ENCODE measurements at places on chromosomes 12 and 14.
A peak's percentile ranks its signal among the peaks of the same experiment; 100 is the strongest.

- no peak for DNase-seq
Measured at GRCh38 chr14:101197595-101198397, 294.3 kb upstream of the RTL1 start.

DNA sequence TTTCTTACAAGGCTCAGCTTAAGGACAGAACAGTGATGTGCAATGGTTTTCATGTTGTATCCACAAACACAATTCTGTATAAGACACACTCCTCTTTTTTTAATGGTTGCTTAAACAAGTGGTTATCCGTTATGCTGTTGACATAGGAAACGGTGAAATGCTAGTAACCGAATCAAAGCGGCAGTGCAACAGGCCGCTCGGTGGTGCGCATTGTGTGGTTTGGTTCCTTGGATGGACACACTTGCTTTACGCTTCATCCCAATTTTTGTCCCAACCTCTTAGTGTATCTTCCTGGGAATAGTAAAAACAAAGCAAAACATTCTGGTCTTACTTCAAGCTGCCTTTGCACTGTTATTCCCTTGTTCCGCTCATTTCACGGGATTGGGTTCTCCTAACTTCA is 650 bp upstream of the PTGER2 start:
- no peak for DNase-seq

GRCh38 chr12:127150956-127151355 is 1116.0 kb upstream of the TMEM132C start:
- DNase-seq, result no peak

DNA sequence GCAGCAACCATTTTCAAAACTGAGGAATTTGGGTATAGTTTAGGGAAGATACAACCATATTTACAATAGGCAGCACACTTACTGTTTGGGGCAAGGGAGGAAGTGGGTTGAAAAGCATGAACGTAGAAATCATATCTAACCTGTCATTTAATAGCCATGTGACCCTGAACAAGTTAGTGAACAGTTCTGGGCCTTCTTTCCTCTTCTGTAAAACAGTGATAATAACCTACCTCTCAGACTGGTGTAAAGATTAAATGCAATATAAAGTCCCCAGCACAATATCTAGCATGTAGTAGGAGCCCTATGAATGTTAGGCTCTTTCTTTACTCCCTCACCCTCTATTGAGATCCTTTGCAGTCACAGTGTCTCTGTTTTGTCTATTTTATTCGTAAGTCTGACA is 33.5 kb downstream of the A2ML1 start:
- no peak for DNase-seq

DNA sequence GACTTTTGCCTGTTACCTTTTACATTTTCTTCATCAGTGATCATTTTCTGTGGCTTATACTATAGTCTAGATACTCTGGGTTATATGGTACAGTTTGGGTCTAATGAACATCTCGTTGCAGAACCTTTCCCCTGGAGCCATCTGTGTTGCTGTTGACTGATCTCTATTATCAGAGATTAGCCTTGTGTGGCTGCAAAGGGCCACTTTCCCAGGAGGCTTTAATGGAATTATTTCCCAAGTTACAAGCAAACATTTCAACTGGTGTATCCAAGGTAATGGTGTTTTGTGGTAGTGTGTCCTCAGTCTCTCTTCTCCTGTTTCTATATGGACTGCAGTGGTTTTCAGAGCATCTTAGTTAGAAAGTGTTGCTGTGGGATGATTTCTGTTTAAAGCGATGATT is 25.9 kb downstream of the UTP20 start:
- no peak for DNase-seq

- no peak for DNase-seq
Measured at GRCh38 chr14:35343702-35344101, 51.5 kb downstream of the PSMA6 start.

- DNase-seq, result no peak
Measured at GRCh38 chr14:91983588-91983987, 36.1 kb upstream of the FBLN5 start.

- no peak for DNase-seq
Measured at GRCh38 chr14:94823556-94824341, 53.8 kb upstream of the GSC start.

DNA sequence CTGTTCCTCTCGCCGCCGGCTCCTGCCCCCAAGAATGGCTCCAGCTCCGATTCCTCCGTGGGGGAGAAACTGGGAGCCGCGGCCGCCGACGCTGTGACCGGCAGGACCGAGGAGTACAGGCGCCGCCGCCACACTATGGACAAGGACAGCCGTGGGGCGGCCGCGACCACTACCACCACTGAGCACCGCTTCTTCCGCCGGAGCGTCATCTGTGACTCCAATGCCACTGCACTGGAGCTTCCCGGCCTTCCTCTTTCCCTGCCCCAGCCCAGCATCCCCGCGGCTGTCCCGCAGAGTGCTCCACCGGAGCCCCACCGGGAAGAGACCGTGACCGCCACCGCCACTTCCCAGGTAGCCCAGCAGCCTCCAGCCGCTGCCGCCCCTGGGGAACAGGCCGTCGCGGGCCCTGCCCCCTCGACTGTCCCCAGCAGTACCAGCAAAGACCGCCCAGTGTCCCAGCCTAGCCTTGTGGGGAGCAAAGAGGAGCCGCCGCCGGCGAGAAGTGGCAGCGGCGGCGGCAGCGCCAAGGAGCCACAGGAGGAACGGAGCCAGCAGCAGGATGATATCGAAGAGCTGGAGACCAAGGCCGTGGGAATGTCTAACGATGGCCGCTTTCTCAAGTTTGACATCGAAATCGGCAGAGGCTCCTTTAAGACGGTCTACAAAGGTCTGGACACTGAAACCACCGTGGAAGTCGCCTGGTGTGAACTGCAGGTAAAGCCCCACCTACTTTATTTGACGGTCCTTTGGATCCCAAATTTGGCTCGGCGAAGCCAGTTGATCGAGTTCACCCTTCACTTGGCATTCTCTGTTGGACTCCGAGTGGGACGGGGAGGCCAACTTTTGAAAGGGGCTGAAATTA is 1.5 kb downstream of the WNK1 start:
- no peak for DNase-seq

- DNase-seq, result no peak
Measured at GRCh38 chr12:110281549-110282299, 677 bp downstream of the ATP2A2 start.

DNA sequence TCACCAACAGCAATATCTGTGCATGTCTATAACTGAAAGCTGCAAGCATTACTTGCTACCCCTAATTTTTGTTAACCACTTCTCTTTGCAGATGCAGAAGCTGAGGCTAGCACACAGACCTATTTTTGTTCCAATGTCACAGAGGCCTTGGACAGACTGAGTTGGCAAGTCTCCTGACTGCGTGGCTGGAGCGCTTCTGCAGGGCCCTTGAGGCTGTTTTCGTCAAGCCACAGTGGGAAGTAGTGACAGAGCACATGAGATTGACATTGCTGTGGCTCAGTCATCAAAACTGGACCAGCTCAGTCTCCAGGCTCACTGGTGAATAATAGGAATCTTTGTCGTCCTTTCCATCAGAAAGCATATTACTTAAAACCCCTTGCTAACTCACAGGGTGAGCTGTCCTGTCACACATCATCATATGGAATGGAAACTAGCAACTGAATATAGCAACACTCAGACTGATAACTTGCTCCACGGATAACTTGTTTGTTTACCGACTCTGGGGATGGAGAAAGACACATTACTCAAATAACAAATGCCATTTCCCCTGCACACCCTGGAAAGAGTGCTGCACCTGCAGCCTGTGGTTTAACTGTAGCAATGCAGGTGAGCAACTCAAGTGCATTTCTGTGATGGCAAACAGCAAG is 43.6 kb upstream of the DDX11 start:
- no peak for DNase-seq

- no peak for DNase-seq
Measured at GRCh38 chr12:911191-911826, 38.2 kb downstream of the RAD52 start.

GRCh38 chr14:50109342-50109741 is 7.0 kb downstream of the VCPKMT start:
- DNase-seq, result no peak

- DNase-seq, result no peak
Measured at GRCh38 chr12:133130808-133131128, 341 bp downstream of the ZNF10 start.

GRCh38 chr12:68870011-68870410 is 62.0 kb downstream of the MDM2 start:
- DNase-seq, result no peak

DNA sequence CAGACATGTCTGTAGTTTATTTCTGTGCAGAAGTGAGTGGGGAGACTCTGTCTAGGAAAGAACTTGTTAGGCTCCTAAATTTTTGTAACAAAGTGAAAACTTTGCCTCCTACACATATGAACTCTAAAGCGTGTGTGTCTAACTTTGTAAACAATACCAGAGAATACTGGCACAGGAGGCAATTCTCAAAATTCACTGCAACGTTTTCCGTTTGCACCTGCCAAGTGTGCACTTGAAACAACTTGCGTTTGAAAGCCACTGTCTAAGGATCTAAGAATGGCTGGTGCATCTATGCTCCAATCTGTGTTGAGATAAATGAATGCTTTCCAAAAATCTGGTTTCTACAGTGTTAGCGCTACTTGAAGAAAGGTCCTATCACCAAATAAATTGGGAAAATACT is 15.3 kb downstream of the GRIP1 start:
- no peak for DNase-seq

GRCh38 chr14:90652626-90653025 is 163.6 kb downstream of the TTC7B start:
- no peak for DNase-seq

- DNase-seq, result no peak
Measured at GRCh38 chr14:98896449-98896848, 375.5 kb downstream of the BCL11B start.

DNA sequence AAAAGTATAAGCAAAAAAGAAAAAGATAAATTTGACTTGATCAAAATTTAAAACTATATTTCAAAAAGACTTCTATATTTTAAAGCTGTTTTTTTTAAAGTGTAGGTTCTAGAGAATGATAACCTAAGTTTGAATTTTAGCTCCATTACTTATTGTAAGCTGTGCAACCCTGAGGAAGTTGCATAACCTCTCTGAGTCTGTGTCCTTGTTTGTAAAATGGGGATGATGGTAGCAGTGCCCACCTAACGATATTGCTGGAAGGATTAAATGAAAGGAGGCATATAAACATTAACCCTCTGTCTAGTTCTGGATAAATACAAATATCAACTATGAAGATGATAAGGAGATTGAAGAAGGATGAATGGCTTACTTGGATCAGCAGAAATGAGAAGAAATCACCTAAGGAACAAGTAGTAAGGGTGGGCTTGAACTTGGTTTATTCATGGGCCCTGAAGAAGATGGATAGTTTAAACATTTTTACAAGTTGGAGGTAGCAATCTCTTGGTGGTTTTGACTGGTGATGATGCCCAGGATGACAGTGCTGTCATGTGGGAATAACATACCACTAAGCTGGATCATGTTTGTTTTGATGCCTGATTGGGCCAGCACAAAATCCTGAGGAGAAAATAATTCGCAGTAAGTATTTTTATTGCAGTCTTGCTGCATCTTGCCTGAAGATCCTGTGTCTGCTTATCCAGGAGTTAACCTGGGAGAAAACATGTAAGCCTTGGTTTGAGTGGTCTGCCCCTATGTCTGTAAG is 35.0 kb downstream of the TXNRD1 start:
- DNase-seq, result no peak

DNA sequence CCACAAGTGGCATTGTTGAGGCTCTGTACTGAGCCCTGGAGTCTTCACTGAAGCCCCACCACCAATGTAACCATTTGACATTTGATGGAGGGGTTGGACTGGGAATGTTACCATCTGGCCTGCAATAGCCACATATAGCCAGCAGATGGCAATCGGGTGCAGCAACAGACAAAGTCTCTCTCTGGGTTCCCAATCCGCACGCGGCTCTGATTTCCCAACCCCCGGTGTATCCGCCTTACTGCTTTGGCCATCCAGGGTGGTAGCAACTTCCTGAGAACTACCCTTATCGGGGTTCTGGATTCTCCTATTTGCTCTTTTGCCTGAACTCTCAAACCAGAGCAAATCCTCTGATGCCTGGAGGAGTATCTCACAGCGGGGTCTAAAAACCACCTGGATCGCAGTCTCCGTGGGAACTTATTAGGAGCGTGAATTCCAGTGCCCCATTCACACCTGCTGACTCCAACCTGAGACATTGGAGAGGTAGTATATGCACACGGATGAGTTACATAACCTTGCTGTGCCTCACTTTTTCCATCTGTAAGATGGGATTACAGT is 14.2 kb downstream of the VRTN start:
- peak; percentile 31 for DNase-seq

DNA sequence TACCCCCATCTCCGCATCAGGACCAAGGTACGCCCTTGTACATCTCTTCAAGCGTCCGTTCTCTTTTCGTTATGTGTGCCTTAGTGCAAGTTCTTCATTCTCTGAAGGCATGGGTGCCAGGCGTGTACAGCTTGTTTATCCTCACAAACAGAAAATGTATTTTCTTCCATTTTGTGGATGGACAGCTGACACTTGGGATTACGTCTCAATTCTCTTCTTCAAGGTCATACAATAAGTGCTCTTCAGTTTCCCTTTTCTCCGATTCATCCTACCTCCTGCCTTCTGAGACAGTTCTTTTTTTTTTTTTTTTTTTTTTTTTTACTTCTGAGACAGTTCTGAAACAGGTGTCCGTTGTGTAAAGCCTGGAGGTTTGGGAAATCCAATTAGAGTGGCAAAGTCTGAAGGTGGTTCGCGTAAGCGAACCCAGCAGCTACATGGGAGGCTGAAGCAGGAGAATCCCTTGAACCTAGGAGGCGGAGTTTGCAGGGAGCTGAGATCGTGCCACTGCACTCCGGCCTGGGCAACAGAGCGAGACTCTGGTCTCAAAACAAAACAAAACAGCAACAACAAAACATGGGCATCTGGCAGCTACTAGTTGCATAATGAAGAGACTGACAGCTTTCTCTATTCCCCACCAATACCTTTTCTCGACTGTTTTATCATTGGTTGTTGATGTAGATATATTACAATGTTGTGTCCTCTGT is 734 bp downstream of the COX6A1 start:
- DNase-seq, result no peak

DNA sequence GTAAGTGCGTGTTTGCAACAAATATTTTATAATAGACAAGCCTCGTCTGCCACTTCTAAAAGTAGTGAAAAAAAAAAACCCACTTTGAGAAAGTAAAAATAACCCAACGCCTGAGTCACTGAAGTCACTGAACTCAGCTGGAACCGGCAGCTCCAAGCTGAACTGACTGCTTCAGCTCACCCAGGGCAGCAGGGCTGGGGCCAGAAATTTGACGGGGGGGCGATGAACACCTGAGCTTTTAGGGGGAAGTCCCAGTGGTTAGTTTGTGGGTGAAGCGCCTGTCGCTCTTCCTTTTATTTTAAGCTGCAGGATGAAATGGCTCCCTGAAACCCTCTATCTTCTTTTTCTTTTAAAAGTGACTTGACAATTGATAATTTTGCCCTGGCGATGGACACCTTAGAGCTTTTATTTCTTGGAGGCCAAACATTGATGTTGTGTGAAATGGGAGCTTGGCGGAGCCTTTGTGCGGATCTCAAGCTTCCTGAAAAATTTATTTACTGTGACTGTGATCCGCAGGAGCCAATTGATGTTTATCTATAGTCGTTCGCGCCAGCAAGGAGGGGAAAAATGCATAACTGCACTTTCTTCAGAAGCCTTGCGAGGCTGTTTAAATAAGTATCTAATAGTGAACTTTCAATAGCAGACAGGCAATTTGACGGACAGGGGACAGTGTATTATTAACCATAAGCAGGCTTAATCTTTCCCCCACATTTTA is 173.2 kb upstream of the MYL2 start:
- DNase-seq, result no peak
